ENCODE measurements at places on chromosomes 12 and 14.

- DNase-seq = no peak
These were observed 152.8 kb upstream of the PARP11 start for GRCh38 chr12:4026020-4026358.

DNA sequence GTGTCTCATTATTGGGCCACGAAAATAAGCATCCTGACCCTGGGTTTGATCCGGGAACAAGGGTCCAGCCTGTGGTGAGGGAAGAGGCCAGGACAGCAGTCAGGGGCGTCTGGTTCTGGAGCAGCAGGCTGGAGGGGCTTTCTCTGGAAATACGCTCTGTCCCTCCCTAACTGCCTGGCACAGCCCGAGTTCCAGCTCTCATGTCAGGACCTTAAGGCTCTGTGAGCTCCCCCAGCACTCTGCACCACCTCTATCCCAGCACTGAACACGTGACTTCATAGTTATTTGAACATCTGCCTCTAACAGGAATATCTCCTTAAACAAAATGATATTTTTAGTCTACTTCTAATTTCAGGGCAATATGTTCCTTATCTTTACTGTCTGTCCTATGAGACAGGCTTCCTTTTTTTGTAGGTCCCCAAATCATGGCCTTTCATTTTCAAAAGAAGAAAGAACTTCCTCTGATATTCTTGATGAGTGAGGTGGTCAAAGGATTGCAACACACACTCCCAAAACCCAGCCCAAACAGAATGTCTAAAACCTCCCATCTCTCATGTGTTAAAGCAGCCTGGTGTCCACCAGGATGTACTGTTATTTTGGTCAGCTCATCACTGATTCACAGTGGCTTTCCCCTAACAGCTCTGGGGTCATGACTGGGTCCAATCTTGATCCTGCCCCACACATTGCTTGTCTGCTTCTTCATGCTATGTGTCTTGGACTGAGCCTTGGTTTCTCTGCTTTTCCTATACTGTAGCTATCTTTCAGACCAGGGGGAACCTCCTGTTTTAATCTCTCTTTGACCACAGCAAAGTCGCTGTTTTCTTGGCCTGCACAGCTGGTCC lies 9.7 kb downstream of the AQP6 start:
- no peak for DNase-seq

DNA sequence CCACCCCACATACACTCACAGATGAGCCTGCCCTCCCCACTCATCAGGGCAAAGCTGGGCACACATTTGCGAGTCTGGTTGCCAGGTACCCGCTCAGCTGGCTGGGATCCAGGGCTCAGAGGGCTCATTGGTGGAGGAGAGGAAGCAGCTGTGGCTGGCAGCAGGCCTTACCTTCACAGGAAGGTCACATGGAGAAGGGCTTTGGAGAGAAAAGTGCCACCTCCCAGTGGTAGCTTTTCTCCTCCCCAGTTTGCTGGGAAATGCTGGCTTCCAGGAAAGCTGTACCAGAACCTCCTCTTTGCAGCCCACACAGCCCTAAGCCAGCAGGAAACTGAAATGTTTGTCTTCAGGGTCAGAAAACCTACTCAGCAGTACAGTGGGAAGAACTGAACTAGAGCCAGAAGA lies 55.6 kb downstream of the LGMN start:
- peak; percentile 19 for DNase-seq

DNA sequence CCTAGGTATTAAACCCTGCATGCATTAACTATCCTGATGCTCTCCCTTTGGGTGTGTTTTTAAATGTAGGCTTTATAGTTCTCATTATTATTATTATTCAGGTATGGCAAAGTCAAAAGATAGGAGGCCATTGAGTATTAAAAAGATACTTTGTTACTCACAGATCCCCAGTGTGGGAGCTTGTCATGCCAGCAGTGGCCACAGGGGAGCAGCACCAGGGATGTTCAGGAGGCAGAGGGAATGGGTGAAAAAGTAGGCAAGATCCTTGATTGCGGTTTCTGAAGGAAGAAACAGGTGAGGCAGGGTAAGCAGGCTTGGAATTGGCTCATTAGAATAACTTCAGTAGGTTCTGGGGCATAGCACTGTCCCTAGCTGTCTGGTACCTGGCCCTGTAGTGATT lies 382.2 kb downstream of the MED13L start:
- no peak for DNase-seq

- DNase-seq = no peak
These were observed 48.8 kb upstream of the PARP11 start for GRCh38 chr12:3922033-3922432.
